ENCODE measurements at places on chromosomes 16 and 17.

GRCh38 chr17:55580596-55581133 is 69.4 kb upstream of the SMIM36 start:
- no peak for DNase-seq

DNA sequence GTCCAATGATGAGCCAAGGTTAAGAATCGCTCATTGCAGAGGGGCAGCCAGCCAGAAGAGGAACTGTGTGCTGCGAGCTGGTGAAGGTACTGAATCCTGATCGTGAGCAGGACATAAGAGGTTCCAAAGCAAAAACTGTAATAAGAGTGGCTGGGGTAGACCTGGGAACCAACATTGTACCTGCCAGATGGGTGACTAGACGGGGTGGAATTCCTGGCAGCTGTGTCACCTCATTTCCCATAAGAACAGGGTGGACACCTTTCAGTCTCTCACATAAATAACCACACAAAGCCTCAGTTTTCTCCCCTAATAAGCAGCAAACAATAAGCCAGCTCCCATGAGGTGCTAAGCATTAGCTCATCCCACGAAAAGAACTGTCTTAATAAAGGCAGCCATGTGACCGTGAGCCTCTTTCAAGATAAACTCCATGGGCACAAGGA is 290.3 kb downstream of the SOX9 start:
- DNase-seq = no peak

DNA sequence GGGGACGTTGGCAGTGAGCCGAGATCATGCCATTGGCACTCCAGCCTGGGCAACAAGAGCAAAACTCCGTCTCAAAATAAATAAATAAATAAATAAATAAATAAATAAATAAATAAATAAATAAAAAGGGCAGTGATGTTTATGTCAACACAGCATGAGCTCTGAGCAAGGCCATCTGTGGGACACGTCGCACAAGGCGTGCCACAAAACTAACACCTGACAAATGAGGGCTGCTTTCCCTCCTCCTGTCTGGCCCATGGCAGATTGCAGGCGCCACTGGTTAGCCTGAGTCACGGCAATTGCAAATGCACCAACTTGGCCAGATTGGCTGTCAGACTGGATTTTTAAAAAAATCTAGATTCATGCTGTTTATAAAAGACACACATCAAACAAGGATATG is 25.9 kb upstream of the SPNS3 start:
- DNase-seq = no peak

- DNase-seq = no peak
These were observed 244.2 kb upstream of the CDH11 start for GRCh38 chr16:65365732-65366715.

DNA sequence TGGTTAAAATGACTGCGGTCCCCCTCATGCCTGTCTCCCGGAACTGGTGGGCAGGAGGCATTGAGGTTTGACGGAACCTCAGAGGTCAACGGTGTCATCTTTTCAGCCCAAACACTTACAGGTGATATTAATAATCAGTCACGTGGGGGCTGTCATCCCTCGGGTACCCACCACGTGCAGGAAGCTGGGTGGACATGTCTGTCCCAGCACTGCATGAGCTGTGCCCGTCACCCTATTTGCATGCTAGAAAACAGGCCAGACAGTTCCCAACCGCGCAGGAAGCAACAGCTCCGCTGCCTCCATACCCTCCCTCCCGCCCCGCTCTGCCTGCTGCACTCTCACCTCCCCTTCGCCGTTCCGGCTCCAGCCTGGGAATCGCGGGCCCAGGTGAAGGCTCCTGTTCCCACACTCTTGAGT is 1.4 kb downstream of the SYNGR3 start:
- DNase-seq = no peak

DNA sequence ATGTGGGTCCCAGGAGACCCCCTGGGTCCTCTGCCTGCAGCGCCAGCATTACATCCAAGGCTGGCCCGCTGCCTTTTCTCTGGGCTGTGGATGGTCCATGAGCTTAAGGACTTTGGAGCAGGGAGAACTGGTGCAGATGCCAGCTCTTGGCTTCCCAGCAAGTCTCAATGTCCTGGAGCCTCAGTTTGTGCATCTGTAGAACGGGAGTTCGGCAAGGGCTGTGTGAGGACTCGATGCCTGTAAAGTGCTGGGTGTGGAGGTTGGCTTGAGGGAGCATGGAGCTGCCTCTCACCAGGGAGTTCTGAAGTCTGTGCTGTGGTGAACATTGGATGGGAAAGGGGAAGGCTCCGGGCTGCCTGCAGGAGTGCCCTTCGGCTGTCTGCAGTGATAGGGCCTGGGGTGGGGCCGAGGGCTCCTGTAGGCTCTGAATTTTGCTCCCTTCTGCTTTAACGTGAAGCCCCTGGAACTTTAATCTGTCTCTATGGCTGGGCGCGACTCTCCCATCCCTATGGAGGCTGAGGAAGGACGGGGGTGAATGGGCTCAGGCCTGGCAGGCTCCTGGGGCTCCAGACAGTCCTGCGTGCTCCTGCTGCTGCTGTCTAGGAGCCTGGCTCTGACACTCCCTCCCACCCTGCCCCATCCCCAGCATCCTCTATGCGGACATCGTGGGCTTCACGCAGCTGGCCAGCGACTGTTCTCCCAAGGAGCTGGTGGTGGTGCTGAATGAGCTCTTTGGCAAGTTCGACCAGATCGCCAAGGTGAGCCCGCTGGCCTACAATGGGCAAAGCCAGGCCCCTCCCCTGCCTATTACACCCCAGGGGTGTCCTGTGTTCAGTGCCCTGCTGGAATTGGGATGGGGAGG is 27.9 kb downstream of the ADCY7 start:
- DNase-seq = no peak

DNA sequence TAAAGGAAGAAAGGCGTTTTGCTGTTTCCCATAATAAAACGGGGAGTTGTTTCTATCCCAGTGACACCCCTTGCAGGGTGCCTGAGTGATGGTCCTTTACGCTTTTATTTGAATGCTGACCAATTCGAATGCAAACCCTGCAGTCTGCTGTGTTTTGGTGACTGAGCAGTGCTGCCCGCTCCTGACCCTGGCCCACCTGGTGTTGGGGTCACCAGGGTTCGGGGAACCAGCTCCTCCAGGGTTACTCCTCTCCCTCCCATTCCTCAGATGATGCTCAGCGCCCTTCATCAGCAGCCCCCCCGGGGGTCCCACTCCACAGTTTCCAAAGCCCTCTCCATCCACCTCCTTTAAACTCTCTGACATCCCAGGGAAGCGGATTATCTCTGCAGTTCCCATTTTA is 6.0 kb downstream of the CA4 start:
- DNase-seq = no peak

DNA sequence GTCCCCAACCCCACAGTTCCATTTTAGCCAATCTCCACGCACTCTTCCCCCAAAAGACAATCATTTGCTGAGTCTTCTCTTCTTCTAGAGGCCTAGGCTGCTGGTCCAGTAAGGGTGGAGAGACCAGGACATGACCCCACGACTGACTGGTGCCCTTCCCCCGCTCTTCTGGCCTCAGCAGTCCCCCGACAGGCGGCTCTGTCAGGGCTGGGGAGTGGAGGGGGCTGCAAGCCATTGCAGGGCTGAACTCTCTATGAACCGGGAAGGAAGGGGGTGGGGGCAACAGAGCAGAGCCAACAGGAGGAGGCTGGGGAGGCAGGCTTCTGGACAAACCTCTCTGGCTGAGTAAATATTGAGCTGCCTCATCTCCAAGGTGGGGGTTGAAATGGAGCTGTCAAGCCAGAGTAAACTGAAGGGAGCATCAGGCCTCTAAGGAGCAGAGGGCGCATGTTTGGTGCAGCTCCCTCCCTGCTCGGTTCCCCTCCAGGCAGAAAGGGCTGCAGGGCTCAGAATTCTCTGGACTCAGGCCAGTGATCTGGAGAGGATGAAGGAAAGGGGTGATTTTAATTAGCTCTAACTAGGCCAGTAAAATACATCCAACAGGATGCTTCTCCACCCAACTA is 8.7 kb downstream of the HOXB1 start:
- DNase-seq = no peak

- DNase-seq = no peak
These were observed 15.1 kb upstream of the ZFHX3 start for GRCh38 chr16:73062743-73063733.

GRCh38 chr16:86541560-86541959 is 13.5 kb downstream of the MTHFSD start:
- no peak for DNase-seq

GRCh38 chr17:78351449-78352006 is 8.3 kb downstream of the SOCS3 start:
- no peak for DNase-seq

- no peak for DNase-seq
These were observed 39.3 kb upstream of the CCDC182 start for GRCh38 chr17:57784226-57784895.

GRCh38 chr16:85850344-85850880 is 48.5 kb upstream of the IRF8 start:
- DNase-seq = no peak

GRCh38 chr17:75765981-75766380 is 989 bp upstream of the GALK1 start:
- DNase-seq = no peak

GRCh38 chr17:2982854-2983253 is 80.6 kb downstream of the OR1D5 start:
- no peak for DNase-seq

DNA sequence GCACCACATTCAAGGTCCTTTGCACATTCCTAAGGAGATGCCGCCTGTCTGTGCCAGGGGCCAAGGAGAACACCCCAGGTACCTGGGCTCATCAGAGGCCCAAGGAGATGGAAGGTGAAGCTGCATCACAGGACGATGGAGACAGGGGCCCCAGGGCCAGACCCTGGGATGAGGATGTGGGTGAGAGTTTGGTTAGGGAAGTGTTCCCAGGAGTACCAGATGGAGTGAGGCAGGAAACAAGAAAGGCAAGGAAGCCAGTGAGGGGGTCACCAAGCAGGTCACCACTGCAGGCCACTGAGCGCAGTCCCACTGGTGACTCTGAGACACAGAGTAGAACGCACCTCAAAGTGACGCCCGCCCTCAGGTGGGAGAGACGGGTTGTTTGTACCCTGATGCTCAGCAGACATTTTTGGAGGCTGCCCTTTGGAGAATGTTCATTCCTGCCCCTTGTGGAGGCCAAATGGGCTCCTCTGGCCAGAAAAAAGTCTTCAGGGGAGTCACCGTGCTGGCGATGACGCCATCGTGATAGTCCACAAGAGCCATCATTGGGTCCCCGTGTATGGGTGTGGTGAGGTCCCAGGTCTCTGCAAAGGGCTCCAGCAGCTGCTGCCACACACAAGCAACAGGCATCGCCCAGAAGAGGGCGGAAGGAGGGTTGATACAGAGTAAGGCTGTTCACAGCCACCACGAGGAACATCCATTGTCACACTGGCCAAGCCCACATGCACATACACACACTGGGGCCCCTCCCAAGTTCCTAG is 57.5 kb downstream of the BEAN1 start:
- no peak for DNase-seq

- no peak for DNase-seq
These were observed 79.6 kb downstream of the PGS1 start for GRCh38 chr17:78458091-78458490.

- DNase-seq = peak; percentile 49
These were observed 140.0 kb downstream of the CHD9NB start for GRCh38 chr16:52912565-52913173.

DNA sequence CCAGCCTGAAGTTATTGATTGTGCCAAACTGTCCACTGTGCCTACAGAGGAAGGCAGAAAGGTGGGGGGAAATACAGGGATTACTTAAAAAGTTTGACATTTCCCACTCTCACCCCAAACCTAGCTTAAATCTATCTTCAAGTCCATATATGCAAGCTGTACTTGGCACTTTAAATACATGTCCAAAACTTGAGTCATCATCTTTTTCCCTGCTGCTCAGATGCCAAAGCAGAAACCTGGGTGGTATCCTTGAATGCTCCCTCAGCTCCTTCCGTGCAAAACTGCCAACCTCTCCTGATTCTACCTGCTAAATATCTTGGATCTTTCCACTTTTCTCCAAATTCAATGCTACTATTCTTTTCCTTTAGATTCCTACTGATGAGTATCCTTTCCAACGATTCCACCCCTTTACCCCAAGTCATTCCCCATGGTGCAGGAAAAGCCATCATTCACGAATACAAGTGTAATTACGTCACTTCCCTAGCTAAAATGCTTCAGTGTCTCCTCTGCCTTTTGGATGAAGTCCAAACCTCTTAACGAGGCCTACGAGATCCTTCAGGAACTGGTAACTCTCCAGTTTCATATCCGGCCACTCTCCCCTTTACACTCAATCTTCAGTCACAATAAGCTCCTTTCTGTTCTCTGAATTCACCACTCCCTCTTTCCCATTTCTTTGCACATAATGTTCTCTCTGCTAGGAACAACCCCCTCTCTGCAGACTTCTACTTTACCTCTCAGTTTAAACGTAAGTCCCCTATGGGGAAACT is 9.3 kb downstream of the BECN1 start:
- DNase-seq = no peak

DNA sequence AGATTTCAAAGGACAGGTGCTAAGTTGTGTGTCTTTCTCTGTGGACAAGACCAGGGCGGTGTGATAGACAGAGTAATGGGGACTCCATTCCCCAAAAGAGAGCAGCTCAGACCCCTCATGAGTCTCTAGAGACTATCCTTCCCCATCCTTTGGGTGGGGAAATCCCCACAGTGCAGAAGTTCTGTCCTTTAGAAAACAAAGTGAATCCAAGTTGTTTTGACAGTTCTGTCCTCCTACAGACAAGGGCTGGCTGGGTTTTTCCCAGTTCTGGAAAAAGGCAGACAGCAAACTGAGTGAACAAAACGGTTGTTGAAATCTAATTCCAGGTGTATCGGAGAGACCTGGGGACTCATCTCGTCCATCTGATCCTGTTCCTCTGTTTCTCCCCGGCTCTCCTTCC is 11.0 kb upstream of the HAS3 start:
- no peak for DNase-seq

DNA sequence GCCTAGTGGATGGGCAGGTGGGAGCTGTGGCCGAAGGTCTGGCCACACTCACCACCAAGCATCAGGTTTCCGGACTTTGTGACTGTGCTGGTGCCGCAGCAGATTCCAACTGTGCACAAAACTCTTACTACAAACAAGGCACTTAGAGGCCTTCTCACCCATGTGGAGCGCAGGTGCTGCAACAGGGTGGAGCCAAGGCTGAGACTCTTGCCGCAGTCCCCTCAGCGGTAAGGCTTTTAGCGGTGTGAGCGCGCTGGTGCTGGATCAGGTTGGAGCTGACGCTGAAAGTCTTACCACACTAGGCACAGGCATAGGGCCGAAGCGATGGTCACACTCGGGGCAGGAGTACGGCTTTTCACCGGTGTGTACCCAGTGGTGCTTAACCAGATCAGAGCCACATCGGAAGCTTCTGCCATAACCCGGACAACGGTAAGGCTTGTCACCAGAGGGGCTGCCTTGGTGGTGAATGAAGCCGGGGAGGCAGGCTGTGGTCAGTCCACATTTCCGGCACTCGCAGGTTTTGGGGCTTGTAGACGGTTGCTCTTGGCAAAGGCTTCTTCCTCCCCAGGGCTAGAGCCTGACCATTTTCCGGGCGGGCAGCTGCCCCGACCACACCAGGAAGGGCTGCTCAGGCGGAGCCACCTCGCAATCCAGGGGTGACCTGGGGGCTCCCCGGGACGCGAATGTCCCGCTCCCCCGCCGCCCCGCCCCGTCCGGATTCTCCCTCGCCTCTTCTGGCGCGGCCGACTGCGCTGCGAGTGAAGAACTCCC is 1.0 kb upstream of the ARMC5 start:
- DNase-seq = no peak
